Breast epithelium (tissue), 4 donors: ENCODE measurements at places on chromosomes 11 and 22.

DNA sequence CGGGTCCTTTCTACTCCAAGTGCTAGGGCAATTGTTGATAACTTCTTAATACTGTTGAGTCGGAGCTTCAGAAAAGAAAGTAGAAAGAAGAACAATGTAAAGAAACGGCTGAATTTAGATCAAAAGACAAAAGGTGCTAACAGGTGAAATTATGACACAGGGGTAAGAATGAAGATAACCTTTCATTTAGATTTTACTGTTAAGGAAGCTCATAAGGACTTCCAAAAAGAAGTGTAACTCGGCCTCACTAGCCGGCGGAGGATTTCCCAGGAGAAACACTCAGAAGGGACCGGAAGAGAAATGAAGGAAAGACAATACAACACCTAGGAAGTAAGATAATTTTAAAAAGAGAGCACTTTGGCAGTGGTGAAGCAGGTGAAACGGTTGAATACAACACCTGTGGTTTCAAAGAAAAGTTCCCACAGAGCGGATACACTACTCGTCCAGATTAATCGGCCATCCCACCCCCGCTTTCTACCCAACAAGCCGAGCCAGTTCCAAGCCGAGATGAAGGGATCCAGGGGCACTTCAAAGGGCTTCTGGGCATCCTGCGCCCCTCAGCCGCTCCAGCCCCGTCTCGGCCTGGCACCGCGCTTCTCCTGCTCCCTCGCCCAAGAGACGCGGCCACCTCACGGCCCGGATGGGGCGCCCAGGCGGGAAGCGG, 737 bp downstream of the PPP2R1B start:
- no peak for DNase-seq

DNA sequence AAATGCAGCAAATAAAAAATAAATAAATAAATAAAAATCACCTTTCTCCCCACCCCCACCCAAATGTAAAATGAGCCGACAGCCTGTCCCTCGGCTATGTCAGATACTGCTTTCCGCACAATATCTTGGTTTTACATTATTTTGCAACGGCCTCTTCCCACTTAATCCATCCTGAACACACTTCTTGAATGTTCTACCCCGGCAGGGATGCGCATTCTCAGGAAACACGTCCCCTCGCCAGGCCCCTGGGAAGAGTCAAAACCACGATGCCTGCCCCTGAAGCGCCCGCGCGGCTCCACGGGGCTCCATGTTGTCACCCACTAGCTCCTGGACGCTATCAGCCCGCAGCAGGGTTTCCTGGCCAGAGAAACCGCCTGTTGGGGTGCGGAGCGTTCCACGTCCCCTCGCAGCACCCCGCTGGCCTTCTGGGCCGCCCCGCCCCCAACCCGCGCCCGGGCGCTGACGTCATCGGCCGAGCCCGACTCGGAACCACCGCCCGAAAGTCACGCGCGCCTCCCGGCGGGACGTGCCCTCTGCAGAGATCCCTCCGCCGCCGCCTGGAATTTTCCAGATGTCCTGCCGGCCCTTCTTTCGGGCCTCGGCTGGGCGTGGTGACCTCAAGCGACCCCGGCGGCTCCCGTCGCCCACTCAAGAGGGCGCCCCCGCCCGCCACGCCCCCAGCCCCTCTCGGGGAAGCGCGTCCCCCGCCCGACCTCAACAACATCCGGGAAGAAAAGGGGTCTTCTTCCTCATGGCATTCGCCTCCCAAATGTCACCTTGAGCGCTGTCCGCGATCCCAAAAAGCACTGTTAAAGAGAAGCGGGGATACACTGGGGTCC, 585 bp upstream of the NEAT1 start:
- peak; percentile 95 for DNase-seq

DNA sequence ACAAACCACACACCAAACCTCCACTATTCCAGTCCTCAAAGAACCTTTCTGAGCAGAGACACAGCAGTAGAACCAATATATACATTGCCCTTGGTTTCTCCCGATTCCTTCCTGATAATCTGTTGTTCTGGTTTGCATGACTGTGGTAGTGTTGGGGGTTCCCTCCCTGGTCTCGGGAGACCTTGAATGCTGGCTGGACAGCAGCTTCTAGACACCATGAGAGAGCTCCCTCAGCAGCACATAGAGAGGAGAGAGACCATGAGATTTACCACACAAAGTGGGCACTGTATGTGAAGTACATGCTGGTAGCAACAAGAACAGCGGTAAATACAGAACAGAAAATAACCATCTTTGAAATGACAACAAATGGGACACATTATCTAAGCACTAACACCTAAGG, 2.6 kb downstream of the C11orf91 start:
- DNase-seq, result no peak

DNA sequence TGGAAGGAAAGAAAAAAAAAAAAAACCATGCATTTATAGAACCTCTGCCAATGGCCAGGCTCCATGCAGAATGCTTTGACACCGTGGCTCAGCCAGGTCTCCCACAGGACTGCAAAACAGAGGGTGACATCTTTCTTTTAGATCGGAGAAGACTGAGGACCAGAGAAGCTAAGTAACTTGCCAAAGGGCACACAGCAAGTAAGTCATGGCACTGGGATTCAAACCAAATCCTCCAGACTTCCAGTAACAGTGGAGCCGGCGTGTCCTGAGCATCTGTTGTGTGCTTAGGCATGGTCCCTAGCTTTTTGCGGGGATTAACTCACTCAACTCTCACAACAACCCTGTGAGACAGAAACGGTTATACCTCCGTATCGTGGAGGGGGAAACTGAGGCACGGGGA, 20.7 kb downstream of the MGAT3 start:
- no peak for DNase-seq

DNA sequence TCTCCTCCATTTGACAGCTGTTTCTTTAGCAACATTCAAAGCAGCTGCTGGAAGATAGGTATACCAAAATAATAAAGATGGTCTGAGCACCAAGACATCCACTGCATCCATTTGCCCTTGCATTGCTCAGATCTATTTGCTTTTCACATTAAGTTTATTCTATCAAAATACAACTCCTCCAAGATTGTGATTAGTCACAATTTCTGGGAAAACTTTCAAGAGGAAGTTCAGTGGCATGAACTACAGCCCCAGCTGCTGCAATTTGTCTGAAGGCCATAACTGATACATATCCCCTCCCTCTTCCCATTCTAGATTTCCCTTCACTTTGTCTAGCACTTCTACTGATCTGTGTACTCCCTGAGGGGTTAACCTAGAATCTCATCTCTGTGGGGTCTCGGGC, 117.5 kb upstream of the CEP126 start:
- DNase-seq, result no peak

DNA sequence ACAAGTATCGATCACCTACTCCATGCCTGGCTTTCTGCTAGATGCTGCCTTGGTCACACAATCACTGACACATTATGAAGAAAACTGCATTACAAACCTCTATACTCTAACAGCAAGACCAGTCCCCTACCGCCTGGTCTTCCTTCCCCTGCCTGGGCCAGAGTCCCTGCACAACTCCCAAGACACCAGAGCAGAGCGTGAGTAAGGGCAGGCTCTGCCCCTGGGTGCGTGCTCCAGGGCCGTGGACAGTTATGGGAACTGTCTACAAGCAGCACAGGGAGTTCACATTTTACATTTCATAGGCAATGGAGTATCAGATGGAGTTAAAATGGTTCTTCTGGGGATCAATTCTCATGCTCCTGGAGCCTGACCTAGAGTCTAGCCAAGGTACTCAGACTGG, 6.5 kb downstream of the FZD4 start:
- DNase-seq, result no peak

DNA sequence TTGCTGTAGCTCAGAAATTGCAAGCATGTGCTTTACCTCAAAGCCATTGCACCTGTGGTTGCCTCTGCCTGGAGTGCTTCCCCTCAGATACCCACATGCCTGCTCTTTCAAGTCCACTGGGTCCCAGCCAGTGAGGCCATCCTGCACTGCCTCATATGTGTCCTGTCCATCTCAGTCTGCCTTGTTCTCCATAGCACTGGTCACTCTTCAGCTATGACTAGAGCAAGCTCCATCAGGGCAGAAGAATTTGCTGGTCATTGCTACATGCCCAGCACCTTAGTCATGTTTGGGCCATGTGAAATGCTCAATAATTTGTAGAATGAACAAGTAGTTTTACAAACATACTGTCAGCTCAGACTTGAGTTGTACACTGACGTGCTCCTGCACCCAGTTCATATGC, 64.4 kb upstream of the HORMAD2 start:
- DNase-seq, result no peak

- no peak for DNase-seq
Measured at GRCh38 chr11:680476-680875, 14.5 kb downstream of the DEAF1 start.

- no peak for DNase-seq
Measured at GRCh38 chr11:112902361-112903011, 58.7 kb upstream of the NCAM1 start.

DNA sequence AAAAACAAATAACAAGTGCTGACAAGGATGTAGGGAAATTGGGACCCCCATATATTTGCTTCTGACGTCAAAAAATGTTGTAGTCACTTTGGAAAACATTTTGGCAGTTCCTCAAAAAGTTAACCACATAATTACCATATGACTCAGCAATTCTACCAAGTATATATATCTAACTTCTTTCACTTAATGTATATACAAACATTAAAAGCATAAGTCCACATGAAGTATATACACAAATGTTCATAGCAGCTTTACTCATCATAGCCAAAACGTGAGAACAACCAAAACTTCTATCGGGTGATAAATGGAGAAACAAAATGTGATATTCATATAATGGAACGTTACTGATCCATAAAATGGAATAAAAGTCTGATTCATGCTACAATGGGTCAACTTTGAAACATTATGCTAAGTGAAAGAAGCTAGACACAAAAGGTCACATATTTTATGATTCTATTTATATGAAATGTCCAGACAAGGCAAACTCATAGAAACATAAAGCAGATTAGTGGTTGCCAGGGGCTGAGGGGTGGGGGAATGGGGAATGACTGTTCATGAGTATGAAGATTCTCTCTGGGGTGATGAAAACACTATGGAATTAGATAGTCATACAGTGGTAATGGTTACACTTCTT, 48.7 kb upstream of the TEAD1 start:
- no peak for DNase-seq

DNA sequence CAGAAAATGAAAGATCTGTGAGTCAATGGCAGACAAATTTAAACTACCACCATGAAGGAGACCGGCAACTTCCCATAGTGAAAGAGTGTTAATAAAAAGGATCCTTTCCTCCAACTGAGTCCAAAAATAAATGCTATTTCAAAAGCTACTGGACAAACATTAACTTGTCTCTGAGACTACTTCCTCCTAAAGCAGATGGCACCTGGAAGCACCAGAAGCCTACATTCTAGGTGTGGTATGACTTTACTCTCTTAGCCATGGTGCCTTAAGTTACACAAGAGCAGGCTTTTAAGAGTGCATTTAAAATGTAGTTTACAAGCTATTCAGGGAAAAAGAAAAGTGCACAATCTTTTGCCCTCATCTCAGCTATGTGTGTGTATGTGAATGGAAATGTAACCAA, 2.5 kb downstream of the ARHGAP32 start:
- no peak for DNase-seq

- no peak for DNase-seq
Measured at GRCh38 chr11:94595076-94595475, 27.9 kb downstream of the PIWIL4 start.

- DNase-seq, result no peak
Measured at GRCh38 chr11:102467080-102467708, 14.6 kb upstream of the TMEM123 start.

DNA sequence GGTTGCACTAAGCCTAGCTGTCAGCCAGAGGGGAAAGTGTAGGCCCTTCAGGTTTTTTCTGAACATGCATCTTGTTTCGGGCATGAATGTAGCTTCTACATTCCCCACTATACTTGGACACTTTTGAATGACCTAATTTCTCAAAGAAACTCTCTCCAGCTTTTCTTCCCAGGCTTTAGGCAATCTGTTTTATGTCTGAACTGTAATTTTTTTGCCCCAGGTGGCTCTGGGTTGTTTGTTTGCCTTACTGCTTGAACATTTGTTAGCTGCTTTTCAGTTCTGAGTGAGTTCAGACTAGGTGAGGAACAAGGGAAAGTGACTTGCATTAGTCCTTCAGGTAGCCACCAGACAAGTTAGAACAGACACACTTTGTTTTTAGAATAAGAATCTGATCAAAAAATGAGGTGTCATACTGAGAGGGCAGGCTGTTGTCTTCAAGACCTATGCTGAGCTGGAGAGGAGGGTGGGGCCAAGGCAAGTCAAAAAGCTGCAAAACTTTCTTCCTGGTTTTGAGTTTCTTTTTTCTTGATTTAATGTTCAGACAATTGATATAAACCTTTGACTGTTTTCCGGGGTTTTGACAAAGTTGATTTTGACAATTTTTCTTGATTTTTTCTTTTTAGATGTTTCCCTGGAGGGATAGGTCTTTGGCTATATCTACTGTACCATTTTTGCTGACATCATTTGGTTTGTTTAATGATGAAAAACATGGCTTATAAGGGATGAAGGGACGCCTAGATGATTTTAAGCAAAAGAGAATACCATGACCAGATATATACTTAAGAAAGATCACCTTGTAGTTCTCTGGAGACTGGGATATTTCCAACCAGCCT, 182.8 kb downstream of the WNT11 start:
- no peak for DNase-seq

DNA sequence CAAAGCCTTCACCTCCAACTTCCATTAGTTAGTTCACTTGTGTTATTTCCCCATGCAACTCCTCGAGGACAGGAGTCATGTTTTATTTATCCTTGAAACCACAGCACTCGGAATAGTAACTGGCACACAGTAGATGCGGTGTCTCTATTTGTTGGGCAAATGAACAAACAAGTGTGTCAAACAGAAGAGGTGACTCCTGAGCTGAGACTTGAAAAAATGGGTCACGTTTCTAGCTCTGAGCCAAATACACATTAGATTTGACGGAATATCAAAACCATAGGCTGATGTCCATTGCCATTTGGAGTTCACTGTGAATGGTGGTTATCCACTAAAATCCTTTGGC, 68.9 kb downstream of the C11orf91 start:
- no peak for DNase-seq

DNA sequence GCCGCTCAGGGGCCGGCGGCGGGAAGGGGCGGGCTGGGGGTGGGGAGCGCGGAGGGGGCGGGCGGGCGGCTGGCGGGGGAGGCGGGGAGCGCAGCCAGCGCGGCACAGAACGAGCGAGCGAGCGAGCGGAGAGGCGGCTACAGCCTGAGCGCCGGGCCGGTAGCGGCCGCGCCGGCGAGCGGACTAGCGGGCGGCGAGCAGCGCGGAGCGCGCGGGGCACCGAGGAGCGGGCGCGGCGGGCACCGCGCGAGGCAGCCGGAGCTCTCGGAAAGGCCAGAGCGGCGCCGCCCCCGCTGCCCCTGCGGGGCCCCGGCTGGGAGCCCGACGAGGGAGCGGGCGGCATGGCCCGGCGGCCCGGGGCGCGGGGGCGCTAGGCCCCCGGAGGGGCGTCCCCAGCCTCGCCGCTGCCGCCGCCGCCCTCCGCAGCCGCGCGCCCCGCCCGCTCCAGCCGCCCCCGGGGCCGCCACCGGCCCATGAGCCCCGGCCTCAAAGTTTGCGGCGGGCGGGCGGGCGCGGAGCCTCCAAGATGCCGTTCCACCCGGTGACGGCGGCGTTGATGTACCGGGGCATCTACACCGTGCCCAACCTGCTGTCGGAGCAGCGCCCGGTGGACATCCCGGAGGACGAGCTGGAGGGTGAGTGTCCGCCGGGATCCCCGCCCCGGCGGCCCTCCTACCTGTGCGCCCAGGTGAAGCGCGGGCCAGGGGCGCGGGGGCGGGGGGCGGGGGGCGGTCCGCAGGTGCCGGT, at the start of gene CABP7:
CABP7 (plus strand) TSS at position 105 of the 747 bp plus-strand sequence; CDS start at position 527, 422 bp downstream.
- no peak for DNase-seq

GRCh38 chr11:63445118-63445517, 45.8 kb downstream of the PLAAT5 start:
- DNase-seq, result no peak

- DNase-seq, result no peak
Measured at GRCh38 chr22:22061085-22062077, 78.8 kb upstream of the TOP3B start.
